ENCODE measurements at places on chromosomes 13 and 19.

- no peak for DNase-seq
Measured at GRCh38 chr13:60152904-60153303, 10.8 kb downstream of the DIAPH3 start.

GRCh38 chr19:4896372-4896771, 6.3 kb downstream of the ARRDC5 start:
- DNase-seq: no peak

- DNase-seq: no peak
Measured at GRCh38 chr19:28400953-28401671, 811.8 kb downstream of the UQCRFS1 start.

DNA sequence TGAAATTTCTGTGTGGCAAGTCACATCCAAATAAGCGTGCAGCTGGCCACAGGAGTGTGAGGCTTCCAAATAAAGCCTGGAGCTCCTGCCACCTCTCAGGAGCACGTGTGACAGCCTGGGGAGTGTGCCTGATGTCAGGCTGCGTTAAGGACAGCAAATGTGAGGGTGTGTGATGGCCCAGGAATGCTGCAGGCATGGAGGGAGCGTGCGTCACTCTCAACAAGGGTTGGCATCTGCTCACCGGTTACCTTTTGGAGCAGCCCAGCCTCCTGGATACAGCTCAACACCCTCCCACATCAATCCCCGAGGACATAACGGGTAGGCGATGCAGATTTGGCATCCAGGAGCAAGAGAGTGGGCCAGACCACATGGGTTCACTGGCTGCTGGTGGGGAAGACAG, 19.0 kb downstream of the NUMBL start:
- DNase-seq: no peak

GRCh38 chr19:7692417-7693088, 9.4 kb downstream of the FCER2 start:
- no peak for DNase-seq

- no peak for DNase-seq
Measured at GRCh38 chr13:48624858-48625257, 28.9 kb upstream of the CYSLTR2 start.

- no peak for DNase-seq
Measured at GRCh38 chr13:93145199-93145598, 81.4 kb upstream of the GPC6 start.

- DNase-seq: no peak
Measured at GRCh38 chr13:48275507-48275906, 28.0 kb upstream of the RB1 start.

DNA sequence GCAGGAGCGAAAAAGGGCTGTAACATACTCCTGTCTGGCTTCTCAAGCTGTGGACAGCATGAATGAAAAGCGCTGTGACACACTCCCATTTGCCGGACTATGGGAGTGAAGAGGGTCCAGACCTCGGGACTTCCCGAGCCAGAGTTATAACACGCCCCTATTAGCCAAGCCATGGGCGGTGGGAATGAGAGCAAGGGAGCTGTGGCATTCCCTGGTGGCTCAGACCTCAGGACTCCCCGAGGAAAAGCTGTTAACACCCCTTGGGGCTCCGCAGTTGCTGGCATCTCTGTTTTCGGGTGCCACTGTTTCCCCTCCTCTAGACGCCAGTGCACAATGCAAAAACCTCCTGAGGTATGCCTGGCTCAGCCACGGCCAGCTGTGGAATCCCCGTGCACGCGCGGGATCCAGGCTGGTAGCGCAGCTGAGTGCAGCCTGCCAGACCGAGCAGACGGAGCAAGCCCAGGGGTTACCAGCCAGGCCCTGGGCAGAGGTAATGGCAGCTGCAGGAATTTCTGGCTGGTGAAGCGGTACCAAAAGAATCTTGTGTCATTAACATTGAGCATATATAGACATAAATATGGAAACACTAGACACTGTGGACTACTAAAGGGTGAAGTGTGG, 1534.6 kb upstream of the PRR20A start:
- DNase-seq: no peak

DNA sequence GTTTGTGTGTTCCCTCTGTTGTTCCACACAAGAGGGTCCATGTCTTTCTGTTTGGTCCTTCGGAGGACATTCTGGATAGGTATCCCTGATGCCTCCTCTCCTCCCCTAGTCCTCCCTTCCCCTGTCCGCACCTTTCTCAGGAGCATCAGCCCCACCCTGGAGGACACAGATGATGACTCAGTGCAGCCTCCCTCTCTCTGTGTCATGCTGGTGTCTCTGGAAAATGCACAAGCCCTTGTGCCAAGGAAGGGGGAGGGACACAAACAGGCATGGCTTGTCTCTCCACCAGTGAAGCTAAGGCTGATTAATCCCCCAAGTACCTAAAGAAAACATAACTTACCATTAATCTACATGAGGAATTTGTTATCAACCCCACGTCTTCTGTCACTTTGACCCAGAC, 16.2 kb upstream of the TNFRSF19 start:
- DNase-seq: no peak

DNA sequence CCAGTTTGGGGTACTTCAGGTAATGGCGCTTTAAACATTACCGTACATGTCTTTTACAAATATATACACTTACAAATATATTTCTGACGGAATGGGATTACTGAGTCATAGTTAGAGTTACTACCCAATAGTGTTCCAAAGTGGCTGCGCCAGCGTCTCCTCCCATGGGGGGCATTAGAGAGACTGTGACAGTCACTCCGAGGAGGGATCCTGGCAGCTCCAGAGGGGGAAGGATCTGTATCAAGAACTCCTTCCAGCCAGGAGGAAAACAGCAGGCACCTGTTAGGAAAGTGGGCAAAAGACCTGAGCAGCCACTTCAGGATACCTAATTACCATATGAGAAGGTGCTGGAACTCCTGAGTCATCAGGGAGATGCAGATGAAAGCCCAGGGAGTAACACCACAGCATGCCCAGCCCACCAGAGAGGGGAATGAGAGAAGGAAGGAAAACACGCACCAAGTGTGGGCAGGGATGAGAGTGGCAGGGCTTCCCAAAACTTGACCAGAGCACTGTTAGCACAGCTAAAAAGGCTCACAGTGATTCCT, 52.9 kb downstream of the SLC7A9 start:
- no peak for DNase-seq

GRCh38 chr19:8611877-8612806, 1.6 kb upstream of the ADAMTS10 start:
- no peak for DNase-seq

DNA sequence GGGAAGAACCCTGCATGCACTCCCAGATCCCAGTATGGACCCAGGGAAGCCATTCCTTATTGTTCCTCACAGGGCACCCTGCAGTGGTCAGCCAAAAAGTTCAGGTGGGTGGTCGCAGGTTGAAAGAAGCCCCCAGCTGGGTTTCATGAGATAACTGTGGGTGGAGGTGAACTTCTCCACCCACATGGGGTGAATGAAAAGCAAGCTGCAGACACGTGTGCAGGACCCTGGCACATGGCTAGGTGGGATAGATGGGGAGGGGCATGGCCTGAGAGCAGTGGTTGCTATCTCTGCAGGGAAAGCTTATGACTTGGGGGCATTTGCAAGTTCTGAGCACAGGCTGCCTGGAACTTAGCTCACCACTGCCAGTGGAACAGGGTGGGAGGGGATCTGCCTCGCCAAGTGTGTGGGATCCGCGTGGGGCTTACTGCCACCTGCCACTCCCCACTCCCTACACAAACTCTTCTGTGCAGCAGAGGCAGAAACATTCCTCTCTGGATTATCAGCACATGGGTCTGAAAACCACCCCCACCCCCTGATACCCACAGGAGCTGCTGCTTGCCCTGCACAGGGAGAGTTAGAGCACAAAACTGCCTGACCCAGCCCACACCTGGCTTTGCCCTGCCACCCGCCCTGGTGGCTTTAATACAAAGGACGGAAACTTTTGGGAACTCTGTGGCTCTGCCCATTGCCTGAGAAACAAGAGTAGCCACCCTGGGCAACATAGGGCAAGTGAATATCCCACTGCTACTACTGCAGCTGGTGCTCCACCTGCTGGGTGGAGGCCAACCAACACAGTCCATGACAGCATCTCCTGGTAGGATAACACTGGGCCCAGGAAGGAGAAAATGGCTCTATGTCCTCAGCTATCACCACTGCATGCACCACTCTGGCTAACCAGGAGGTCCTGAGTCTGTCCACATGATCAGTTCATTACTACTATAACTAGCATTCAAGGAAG, 24.4 kb downstream of the PLA2G4C start:
- no peak for DNase-seq

DNA sequence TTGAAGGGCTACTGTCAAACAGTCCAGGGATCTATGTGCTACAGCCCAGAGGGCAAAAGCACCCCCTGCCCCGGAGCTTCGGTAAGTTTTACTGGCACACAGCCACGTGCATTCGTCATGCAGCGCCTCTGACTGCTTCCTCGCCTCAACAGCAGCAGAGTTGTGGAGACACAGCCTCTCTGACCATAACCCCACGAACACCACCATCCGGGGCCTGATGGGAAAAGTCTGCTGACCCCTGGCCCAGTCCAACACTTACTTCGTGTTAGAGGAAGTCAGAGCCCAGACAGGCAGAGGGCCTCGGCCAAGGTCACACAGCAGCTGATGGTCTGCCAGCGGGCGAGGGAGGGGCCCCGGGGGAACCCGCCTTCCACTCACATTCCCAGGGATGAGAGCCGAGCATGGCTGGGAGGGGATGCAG, 5.1 kb downstream of the CBARP start:
- DNase-seq: no peak

- no peak for DNase-seq
Measured at GRCh38 chr13:100789968-100790367, 115.4 kb upstream of the TMTC4 start.

DNA sequence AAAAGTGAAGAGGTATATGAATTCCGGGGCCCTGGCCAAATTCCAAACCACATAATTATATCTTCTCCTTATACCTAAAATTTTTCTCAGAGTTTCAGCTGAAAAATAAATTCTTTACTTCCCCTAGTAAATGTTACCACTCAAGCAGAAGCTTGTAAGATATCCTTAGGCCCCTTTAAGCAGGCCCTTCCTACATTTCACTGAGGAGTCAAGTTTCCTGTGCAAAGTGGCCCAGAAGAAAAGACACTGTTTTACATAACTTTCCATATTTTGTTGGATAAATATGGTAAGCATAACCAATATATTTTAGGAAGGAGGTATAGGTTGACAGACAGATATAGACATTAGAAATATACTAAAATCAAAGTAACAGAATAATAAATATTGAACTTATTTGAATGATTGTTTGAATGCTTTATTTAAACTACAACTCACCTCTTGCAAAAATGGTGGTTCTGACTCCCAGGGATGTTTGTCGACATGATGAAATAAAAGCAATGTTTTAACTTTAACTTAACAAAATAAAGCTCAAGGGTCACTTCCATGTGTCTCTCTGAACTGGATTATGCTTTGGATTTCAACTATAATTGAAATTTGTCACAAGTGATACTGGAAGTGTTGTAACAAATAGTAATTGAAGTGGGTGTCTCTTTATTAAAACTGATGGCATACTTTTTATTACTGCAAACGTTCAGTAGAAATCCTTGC, 141.2 kb downstream of the SPRY2 start:
- no peak for DNase-seq

GRCh38 chr19:40312533-40312932, 27.4 kb upstream of the AKT2 start:
- no peak for DNase-seq

DNA sequence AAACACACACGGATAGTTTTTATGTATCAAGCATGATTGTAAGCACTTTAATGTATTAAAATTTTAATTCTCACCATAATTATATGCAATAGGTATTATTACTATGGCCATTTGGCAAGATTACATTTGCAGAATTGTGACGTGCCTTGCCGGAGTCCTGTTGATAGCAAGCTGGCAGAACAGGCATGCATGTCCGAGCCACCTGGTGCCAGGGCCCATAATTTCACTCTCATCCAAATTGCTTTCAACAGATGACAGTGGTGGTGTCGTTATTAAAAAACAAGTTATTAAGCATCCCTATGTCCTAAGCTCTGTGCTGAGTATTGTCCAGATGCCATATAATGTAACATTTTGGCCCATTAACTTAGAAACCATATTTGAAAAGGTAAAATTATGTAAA, 374.3 kb downstream of the FOXO1 start:
- DNase-seq: no peak

GRCh38 chr13:99055281-99055680, 77.4 kb upstream of the DOCK9 start:
- no peak for DNase-seq

DNA sequence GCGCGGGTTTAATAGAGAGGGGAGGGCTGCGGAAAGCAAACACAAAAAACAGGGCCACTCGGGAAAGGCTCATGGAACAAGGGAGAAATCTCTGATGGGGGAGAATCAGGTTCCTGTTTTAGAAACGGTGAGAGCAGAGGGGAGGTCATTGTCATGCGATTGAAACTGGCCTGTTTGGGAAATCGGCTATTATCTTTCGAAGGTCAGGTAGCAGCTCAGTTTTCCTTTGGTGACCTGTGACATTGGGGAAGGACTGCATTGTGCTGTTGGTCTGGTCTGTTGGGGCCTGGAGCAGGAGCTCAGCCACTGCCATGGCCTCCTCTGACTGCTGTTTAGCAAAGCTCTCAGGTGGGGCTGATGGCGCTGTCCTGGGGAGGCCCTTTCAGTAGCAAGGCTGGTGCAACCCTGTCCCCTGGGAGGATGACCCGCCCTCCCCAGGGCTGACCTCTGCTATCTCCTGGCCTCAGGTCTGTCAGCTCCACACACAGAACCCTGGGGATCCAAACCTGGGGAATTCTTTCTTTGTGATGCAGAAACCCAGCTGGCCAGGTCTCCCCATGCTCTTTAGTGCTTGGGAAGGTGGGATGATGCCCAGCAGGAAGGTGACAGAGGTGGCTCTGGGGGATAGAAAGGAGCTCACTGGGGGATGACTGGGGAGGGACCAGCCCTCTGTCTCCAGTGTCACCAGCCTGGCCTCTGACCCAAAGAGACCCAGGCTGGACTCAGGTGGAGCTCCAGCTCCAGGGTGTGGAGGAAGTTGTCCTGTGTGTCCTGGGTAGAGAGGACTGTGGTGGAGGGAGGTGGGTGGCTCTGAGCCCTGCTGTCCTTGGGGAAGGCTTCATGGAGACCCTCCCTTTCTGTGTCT, 21.2 kb upstream of the CD177 start:
- DNase-seq: no peak

DNA sequence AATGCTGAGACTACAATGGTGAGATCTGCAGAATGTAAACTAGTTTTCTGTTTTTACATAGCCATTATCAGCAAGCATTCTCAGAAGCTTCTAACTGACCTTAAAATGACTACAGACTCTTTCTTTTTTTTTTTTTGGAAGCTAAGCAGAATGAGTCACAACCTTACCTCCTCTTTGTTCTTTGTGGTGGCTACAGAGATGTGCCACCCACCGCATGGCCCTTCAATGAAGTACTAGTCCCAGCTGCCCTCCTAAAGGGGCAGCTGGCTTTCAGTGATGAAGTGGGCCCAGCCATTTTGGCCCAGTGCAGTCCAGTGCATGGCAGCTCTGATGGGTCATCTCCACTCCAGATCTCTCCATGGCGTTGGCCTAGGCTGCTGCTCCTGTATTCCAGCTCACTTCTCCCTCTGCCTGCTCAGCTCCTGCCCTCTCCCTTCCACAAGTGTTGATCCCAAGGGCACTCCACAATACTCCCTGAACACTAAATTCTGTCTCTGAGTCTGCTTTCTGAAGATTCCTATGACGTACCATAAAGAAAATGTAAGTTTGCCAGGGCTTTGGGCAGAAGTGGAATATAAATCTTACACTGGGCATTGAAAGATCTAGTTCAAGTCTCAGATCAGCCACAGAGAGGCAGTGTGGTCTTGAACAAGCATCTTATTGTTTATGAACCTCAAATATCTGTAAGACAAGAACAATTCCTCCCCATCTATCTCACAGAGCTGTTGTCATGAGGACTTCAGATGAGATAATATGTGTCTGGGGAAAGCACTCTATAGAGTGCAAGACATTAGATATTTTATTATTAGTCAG, 85.6 kb downstream of the RXFP2 start:
- no peak for DNase-seq

- DNase-seq: no peak
Measured at GRCh38 chr13:38826182-38826813, 139.4 kb downstream of the FREM2 start.

Data from nephron progenitor cell (in vitro differentiated cells).